NCI-H446 (cell line): ENCODE measurements at places on chromosomes 12 and 14.

- DNase-seq: no peak
These were observed 81.2 kb downstream of the PRKD1 start for GRCh38 chr14:29846339-29847055.

GRCh38 chr12:39622306-39622705 is 2.7 kb upstream of the ABCD2 start:
- DNase-seq: no peak

- DNase-seq: no peak
These were observed 274.9 kb upstream of the MGAT4C start for GRCh38 chr12:86530996-86531655.

DNA sequence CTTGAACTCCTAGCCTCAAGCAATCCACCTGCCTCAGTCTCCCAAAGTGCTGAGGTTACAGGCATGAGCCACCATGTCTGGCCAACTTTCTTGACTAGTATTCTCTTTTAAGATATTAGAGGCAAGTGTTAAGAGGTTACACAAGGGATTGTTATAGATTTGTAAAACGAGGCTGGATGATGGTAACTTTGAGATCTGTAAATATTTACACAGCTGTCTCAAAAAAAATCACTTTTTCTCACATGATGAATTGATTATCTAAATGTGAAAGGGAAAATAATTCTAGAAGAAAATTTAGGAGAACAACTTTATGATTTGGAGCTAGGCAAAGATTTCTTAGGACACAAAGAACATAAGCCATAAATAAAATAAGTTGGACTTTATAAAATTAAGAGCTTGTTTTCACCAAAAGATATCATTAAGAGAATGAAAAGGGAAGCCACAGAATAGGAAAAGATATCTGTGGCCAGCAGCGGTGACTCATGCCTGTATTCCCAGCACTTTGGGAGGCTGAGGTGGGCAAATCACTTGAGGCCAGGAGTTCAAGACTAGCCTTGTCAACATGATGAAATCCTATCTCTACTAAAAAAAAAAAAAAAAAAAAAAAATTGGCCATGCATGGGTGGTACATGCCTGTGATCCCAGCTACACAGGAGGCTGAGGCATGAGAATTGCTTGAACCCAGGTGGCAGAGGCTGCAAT is 77.4 kb downstream of the BBS10 start:
- no peak for DNase-seq

DNA sequence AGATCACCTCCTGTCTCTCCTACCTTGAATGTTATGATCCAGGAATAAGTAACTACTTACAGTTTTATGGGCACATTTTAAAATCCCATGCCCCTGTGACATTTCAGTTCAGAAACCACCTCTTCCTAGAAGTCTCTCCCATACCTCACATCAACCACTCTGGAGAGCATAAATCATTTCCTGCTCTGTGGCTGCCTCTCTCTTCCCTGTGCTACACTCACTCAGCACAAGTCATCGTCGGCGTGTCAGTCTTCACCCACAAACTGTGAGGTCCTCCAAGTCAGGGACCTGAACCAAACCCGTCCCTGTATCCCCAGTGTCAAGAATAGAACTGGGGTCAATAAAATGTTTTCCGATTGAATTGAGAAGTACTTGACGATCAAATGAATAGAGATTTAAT is 863.3 kb downstream of the BCL11B start:
- no peak for DNase-seq

DNA sequence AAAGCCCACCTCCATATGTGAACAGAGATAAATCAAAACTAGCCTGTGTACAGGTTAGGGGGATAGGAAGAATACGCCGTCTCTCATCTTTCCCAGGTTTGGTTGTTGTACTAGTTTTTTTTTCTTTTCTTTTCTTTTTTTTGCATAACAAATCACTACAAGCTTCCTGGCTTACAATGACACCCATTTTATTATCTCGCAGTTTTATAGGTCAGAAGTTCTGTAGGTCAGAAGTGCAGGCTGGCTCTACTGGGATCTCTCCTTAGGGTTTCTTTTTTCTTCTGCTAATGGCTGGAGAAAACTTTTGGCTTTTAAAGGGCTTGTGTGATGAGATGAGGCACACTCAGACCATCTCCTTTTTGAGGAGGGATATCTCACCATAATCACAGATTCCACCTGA is 25.7 kb upstream of the CRY1 start:
- DNase-seq: no peak

- DNase-seq: no peak
These were observed 70.7 kb downstream of the TAOK3 start for GRCh38 chr12:118302053-118302452.

DNA sequence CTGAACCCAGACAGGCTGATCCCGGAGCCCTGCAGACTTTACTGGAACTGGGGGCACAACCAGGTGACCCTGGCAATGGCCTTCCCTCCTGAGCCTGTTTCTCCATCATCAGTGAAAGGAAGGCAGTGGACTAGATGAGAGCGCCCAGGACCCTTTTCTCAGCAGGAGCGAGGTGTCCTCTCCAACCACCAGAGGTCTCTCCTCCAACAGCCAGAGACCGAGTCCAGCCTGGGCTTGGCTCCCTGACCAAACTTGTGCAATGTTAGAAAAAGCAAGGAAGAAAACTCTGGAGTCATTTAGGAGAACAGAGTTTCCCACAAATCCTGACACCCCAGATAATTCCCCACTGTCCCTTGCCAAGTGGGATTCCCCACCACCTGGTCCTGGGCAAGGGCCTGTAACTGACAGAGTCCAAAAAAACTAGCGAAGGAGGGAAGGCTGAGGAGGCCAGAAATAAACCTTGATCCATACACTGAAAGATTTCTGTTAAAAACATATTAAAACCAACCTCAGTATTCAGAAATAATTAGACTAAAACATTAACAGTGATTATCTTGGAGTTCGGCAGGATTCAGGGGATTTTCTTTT is 9.0 kb downstream of the RPS6KL1 start:
- DNase-seq: no peak

DNA sequence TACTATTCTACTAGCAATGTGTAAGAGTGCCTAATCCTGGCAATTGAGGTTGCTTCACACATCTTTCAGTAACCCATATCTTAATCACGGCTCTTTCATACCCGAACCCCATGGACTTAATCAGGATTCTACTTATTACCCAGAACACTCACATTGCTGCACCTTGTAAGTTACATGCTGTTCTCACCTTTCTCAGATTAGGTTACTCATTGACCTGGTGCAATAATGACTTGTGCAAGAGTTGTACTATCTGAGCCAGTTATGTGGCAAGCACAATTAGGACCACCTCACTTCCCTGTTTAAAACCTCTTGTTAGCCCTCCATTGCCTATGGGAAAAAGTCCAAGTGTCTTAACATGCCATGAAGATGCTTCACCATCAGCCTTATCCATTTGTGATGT is 306.7 kb upstream of the E2F7 start:
- no peak for DNase-seq

DNA sequence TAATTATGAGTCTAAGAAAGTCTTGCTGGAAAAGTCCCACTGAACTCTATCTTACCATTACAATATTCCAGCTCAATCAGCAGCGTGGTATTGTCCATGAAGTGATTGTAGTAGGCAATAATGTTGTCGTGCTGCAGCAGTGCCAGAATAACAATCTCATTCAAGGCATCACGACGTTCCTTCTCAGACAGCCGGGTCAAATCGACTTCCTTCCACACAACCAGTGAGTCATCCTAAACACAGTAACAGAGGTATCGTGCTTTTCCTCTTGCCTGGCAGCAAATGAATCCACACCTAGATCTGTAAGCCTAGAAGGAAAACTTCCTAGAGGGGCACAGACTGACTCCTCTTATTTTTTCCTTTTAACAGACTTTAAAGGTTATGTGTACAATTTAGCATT is 2.9 kb downstream of the NEK9 start:
- DNase-seq: no peak

GRCh38 chr14:75399843-75400775 is 27.7 kb upstream of the JDP2 start:
- DNase-seq: peak; percentile 87

GRCh38 chr12:121170151-121170550 is 37.5 kb downstream of the P2RX7 start:
- DNase-seq: no peak

DNA sequence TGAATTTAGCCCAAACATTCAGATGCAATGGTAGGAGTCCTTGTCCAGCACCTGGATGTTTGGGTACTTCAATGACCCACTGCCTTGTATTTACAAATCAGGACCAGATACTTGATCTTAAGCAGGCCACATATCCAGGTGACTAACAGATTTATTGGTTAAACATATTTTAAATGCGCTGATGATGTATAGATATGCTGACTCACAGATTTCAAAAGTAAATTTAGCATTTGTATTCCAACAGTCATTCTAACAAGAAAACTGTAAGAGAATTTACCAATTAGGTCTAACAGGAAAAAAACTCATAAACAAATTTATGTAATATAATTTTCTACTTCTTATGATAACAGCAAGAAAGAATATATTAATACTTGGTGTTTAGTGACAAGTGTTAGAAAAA is 29.4 kb upstream of the MYF6 start:
- DNase-seq: no peak

DNA sequence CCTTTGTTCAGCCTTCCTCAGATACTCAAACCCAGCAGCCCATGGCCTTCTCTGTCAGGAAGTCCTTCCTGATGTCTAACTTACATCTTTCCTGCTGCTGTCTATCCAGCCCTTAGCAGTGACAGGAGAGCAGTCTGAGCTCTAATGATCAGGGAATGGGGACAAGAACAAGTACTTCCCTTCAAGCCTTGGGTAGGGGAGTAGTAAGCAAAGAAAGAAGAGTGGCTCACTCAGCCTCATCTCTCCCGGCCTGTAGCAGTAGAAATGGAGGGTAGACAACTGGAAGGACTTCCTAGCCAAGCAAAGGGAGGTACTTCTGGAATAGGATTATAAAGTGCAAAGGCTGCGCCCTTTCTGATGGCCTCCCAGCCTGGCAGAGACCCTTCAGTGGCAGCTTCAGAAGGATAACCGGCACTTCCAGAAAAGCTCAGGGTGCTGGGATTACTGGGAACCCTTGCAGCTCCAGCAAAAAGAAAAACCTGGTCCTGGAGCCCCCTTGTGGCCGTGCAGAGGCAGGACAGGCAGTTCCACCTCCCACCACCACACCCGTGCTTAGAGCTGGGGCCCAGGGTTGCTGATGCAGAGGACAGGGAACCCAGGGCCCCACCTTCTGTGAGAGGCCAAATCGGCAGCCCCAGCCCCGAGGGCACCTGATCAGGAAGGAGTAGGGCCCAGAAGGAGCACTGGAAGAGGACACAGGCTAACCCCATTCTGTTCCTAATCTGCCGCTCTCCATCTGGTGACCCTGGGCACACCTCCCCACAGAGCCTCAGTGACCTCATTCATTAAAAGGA is 12.4 kb upstream of the SMUG1 start:
- DNase-seq: peak; percentile 59

DNA sequence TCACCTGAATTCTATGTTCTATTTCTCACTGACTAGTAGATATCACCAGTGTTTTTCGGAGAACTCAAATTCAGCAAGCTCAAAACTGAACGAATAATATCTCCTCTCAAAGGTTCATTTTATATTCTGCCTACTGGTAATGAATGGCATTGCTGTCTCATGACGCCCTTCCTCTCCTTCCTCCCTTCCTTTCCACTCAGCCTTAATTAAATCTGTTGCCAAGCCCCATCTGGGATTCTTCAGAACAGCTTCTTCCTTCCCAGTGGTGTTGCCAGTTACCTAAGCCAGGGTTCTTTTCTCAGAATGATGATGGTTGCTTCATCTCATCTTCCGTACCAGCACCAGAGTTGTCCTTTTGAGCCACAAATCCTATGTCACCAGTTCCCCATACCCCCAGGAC is 143.2 kb downstream of the SYNE2 start:
- no peak for DNase-seq

DNA sequence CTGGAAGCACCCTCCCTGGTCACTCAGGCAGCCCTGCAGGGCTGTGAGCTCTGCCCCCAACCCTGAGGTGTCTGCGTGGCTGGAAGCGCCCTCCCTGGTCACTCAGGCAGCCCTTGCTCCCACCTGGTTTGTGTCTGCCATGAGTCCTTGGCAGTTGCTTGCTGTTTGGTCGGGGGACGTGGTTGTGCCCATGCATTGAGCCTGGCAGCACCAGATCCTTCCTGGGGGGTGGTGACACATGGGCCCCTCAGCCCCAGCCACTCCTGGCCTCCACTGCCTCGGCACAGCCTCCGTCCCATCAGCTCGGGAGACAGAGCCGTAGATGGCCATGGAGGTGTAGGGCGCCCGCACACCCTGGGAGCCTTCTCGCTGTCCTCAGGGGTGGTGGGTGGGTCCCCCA is 19.6 kb downstream of the MTA1 start:
- no peak for DNase-seq

GRCh38 chr12:24854908-24855307 is 94.0 kb downstream of the BCAT1 start:
- no peak for DNase-seq

GRCh38 chr12:42502682-42503081 is 86.9 kb downstream of the PRICKLE1 start:
- DNase-seq: no peak

DNA sequence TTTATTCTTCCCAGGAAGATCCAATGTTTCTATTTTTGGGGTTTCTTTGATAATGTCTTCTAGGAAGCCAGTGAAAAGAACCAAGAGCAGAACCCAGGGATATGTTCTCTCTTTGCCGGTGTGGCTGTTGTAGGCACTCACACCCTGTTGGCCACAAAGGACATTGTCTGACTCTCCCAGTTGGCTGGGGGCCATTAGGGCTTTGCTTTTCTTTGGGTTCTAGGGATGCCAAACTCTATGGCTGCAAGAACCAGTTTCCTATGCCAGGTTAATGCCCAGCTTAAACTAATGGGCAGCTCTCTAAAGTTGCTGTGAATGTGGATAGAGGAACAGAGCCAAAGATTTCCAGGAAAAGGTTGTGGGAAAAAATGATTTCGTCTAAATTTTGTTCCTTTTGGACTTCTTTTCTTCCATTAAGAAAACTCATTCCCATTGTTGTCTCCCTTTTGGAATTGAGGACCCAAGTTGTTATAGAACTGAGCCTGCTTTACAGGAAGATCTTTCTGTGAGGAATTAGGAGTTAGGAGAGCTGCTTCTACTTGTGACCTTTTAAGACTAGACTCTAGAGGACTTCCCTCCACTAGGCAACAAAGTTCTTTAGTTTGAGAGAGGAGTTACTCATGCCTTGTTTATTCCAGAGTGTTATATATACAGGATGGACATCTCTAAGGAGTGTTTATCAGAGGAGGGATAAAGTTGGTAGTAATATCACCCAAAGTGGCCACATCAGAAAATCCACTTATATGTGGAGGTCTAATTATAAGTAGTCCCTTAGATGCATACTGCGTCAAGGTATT is 13.1 kb downstream of the COPZ1 start:
- no peak for DNase-seq

DNA sequence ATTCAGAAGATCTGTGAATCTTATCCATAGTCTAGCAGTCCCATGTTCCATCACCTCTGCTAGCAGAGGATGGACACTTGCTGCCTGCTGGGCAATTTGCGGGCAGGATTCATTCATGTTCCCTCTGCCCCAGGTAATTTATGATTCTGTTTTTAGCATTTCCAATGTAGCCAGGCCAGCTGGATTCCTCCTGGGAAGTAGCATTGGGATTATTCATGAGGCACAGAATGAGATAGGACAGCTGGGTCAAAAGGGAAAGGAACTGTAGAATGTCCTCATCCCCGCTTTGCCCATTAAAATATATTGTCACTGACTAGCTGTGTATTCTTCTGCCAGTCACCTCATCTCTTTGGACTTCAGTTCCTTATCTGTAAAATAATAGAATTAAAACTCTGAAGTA is 68.7 kb downstream of the SLC35F4 start:
- DNase-seq: no peak

- DNase-seq: no peak
These were observed 878 bp upstream of the R3HDM2 start for GRCh38 chr12:57431654-57432188.

GRCh38 chr14:62847168-62847567 is 198.1 kb downstream of the KCNH5 start:
- DNase-seq: no peak
